Cortex of kidney (tissue), 1 donor: ENCODE measurements at places on chromosomes 1 and 21.

DNA sequence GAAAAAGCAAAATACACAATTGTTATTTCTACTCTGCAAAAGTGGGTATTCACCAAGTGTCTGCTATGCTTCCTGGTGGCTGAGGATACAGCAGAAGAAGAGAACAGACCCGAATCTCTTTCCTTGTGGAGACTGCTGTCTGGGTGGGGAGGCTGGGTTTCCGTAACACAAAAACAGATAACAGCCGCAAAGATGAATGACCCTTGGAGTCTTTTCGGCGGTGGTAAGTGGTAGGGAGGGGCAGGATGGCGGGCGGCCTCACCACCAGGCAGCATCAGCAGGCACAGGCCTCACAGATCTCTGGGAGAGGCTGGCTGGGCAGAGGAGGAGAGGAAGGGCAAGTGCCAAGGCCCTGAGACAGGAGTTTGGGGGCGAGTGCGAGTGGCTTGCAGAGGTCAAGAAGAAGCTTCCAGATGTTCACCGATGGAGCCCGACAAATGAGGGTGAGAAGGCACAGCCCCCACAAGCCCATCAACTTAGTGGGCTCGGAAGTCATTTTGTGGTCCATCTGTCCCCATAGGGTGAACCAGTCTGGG lies 164.2 kb downstream of the RHOU start:
- no peak for DNase-seq

- DNase-seq = no peak
Measured at GRCh38 chr1:55444667-55445066, 229.5 kb upstream of the USP24 start.

- DNase-seq = no peak
Measured at GRCh38 chr1:115893545-115893944, 52.6 kb upstream of the NHLH2 start.

- no peak for DNase-seq
Measured at GRCh38 chr1:29230204-29230552, 556 bp downstream of the MECR start.

- no peak for DNase-seq
Measured at GRCh38 chr1:30611741-30612309, 111.6 kb downstream of the MATN1 start.

DNA sequence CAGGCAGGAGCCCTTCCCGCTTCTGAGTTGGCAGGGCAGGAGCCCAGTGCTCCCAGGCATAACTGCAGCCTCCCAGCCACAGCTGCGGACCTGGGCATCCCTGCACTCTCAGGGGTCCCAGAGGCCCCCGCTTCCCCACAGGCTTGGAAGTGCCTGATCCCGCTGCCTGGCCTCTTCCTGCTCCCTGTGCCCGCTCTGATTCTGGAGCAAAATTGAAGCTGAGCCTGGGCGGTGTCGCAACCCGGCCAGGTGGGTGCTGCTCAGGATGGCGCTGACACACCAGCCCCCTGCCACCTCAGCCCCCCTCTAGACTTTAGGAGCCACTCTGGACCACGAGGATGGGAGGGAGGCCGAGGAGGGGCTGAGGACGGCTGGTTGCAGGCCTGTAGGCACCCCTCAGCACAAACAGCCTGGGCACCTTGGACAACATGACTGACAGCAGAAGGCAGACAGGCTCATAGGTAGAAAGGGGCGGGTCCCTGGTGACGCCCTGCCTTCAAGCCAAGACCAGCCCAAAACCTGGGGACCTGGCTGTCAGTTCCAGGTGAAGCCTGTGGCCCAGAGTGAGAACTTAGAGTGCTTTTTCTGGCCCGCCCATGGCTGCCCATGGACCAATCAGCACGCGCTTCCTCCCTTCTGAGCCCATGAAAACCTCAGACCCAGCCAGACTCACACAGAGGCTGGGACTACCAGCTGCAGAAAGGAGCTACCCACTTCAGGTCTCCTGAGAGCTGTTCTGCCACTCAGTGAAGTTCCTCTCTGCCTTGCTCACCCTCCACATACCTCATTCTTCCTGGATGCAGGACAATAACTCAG lies 7.2 kb downstream of the HLCS start:
- DNase-seq = no peak

- DNase-seq = no peak
Measured at GRCh38 chr1:2372551-2373490, 18.5 kb downstream of the MORN1 start.

- DNase-seq = no peak
Measured at GRCh38 chr21:38790059-38790458, 15.7 kb upstream of the ETS2 start.
